IPS DF 19.7 (cell line): ENCODE measurements at places on chromosomes 12 and 14.

- no peak for DNase-seq
Observed at GRCh38 chr12:33825986-33826602, 196.2 kb upstream of the ALG10 start.

DNA sequence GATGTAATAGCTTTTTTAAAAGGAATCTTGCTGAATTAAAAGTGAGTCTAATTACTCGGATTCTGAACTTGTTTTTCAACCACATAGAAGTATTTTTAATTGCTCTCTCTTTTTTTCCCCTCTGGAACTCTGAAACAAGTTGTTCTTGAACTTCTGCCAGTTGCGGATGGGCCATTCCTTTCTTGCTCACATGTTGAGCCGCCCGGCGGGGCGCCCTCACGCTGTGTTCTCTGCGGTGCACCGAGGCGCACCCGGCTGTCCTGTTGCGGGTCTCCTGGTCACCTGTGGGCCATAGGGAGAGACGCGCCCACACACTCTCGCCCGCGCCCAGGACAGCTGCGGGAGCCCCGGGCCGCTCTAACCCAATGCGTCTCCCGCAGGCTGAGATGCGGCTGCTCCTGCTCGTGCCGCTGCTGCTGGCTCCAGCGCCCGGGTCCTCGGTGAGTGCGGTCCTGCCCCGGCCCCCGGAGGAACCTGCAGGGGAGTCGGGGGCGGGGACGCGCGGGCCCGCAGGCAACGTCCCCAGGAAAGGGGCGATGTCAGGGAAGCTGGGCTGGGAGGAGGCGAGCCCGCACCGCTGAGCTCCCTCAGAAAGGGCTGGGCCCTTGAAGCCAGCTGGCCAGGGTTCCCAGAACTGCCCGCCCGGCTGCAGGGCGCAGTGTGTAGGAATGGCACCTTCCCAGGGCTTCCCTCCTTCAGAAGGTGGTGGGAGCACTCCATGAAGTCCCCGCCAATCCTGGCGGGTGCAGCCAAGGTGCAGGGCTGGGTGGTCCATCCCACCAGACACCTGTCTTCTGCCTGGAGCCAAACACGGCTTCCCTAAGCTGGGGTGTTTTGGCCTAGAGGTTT is 2.3 kb downstream of the PAPLN start:
- DNase-seq: no peak

- DNase-seq: peak; percentile 7
Observed at GRCh38 chr12:76084863-76085519, 506 bp upstream of the NAP1L1 start.

DNA sequence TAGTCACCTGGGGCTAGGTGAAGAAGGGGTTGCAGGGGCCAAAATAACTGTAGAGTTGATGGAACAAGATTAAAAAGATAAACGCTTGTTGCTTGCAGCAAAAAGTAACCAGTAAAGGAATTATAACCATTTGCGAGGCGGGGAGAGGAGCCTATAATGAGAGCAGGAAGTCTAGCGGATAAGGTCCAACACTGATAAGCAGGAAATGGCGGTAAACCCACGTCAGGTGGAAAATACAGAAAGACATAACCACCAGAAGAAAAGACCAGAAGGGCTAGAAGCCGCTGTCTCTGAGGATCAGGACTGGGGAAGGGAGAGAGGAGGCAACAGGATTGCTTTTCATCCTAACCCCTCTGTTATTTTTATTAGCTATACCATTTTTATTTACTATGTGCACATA is 303.3 kb downstream of the DPF3 start:
- no peak for DNase-seq

DNA sequence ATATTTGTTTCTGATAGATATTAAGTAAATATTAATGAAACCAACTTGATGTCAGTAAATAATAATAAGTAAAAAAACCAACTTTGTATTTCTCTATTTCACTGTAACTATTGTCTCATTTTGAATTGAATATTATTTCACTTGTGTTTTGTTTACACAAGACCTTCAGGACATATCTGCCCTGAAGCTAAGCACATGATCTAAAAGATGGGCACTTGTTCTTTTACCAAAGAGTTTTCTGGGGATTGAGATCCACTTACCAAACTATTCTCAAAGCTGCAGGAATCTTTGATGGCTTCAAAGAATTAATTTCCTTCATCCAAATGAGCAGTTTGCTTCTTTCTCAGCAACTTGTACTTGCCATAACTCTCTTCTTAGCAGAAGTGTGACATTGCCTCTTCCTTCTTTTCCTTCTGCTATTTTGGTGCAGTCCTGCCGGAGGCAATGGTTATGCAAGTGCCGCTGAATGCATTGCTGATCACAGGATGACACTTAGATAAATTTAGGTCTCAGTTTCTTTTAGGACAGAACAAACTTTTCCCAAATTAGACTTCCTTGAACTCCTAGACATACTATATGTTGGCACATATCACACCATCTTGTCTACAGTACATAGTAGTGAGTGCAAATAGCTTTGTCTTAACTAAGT is 9.2 kb downstream of the FAR2 start:
- DNase-seq: no peak
